Chondrocyte (in vitro differentiated cells): ENCODE measurements at places on chromosomes 4 and X. TPM values are rescaled to one million over a fixed set of nuclear protein-coding genes. Genes with fewer than 3 reads are reported as not detected.

GRCh38 chr4:113446019-113446418 lies 315.5 kb downstream of the CAMK2D start:
- no peak for DNase-seq

The PDZD4 gene
- total RNA-seq = 24.8 to 27.2 TPM (median 25.4 TPM) in 3 replicates

The TIGD2 gene
- total RNA-seq = 4.3 to 5.2 TPM (median 5.1 TPM) in 3 replicates

The PPP2R2C gene
- 0.10 to 0.94 TPM (median 0.13 TPM) in 3 replicates for total RNA-seq

GRCh38 chr4:187668526-187669082 lies 327.0 kb upstream of the ZFP42 start:
- no peak for DNase-seq

- DNase-seq = no peak
Measured at GRCh38 chrX:135632353-135632752, 81.1 kb upstream of the CT45A1 start.

The ADH1A gene
- not detected in 3 replicates for total RNA-seq

GRCh38 chr4:161760008-161760407 lies 403.8 kb downstream of the FSTL5 start:
- no peak for DNase-seq

GRCh38 chrX:149213264-149213663 lies 291.8 kb downstream of the IDS start:
- no peak for DNase-seq

The SPANXN4 gene
- total RNA-seq = not detected in 3 replicates

The MXRA5 gene
- 26.3 to 103 TPM (median 26.4 TPM) in 3 replicates for total RNA-seq

- DNase-seq = no peak
Measured at GRCh38 chr4:128552586-128552907, 257.0 kb upstream of the JADE1 start.

- no peak for DNase-seq
Measured at GRCh38 chrX:83529950-83530349, 21.9 kb downstream of the POU3F4 start.

DNA sequence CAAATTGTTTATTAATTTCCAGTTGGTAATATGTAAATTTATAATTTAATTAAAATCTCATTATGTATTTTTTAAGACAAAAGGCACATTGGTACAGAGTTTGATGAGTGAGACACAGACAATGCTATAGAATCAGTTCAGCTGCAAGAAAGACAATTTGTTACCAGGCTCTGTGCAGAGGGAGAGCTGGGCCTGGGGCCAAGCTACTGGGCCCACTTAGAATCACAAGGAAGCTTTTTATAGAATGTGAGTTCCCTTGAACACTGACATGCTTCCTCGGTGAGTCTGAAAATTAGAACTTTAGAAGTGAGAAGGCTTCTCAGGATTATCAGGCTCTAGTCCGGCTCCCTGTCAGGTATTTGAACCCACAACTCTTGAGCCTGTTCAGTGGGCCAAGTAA lies 129.0 kb downstream of the AFF2 start:
- DNase-seq = no peak

DNA sequence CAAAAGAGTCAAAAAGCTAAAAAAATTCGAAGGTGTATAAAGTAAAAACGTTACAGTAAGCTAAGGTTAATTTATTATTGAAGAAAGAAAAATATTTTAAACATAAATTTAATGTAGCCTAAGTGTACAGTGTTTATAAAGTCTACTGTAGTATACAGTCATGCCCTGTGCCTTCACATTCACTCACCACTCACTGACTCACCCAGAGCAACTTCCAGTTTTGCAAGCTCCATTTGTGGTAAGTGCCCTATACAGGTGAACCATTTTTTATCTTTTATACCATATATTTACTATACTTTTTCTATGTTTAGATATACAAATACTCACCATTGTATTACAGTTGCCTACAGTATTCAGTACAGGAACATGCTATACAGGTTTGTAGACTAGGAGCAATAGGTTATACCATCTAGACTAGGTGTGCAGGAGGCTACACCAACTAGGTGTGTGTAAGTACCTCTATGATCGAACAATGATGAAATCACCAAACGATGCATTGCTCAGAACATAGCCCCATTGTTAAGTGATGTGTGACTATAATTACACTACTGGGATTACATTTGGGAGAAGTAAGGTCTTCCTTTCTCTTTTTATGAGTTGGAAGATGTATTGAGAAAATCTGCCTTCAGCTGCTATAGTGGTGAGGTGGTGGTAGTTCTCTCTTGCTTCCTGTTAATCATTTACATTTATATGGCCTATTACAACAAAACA lies 27.2 kb downstream of the TMSB4X start:
- DNase-seq = no peak

- DNase-seq = no peak
Measured at GRCh38 chr4:2303686-2304320, 41.9 kb upstream of the MXD4 start.

The PABPC5 gene
- total RNA-seq = 5.6 to 6.0 TPM (median 5.8 TPM) in 3 replicates

The TMPRSS11F gene
- total RNA-seq = not detected in 3 replicates

- DNase-seq = no peak
Measured at GRCh38 chrX:43479850-43480249, 176.2 kb upstream of the MAOA start.

GRCh38 chr4:38856046-38856445 lies 571 bp downstream of the TLR6 start:
- no peak for DNase-seq

The NAT8L gene
- total RNA-seq = 0.53 to 1.6 TPM (median 1.6 TPM) in 3 replicates

DNA sequence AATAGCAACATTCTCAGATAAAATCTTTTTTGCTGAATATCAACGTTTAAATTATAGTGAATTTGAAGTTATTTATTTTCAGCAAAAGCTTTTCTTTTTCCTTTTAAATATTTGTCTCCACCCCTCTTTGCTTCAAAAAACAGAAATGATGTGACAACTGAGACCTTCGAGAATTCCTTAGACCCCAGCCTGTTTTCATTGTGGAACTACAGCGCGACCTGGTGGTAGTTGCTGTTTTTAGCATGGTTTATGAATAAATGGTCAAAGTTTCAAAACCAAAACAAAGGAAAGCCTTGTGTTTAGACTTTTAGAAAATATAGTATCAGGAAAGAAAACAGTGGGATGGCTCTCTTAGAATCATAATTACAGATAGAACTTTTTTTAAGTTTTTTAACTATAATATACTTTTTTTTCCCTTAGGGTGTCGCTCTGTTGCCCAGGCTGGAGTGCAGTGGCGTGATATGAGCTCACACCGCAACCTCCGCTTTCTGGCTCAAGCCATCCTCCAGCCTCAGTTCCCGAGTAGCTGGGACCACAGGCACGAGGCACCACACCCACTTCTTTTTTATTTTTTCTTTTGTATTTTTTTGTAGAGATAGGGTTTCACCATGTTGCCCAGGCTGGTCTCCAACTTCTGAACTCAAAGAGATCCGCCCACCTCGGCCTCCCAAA lies 26.8 kb upstream of the TMEM184C start:
- no peak for DNase-seq
